ENCODE measurements at places on chromosomes 4 and X. TPM values are rescaled to one million over a fixed set of nuclear protein-coding genes. Genes with fewer than 3 reads are reported as not detected.
A peak's percentile ranks its signal among the peaks of the same experiment; 100 is the strongest.

Gene PCDH11X
- total RNA-seq: not detected

Gene LONRF3
- 0.43 TPM for total RNA-seq

GRCh38 chr4:25862411-25863346, at the start of gene SEL1L3:
SEL1L3 (minus strand) TSS chr4:25862988; CDS start chr4:25862836, 152 bp downstream.
- no peak for DNase-seq

DNA sequence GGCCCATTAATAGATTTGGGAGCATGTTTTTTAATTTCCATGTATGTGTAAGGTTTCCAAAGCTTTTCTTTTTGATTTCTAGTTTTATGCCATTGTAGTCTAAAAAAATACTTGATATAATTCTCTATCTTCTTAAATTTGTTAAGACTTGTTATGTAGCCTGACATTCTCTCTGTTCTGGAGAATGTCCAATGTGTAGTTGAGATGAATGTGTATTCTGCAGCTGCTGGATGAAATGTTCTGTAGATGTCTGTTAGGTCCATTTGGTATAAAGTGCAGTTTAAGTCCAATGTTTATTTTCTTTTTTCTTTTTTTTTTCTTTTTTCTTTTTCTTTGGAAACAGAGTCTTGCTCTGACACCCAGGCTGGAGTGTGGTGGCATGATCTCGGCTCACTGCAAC, 378.5 kb upstream of the MAD2L1 start:
- DNase-seq: no peak

DNA sequence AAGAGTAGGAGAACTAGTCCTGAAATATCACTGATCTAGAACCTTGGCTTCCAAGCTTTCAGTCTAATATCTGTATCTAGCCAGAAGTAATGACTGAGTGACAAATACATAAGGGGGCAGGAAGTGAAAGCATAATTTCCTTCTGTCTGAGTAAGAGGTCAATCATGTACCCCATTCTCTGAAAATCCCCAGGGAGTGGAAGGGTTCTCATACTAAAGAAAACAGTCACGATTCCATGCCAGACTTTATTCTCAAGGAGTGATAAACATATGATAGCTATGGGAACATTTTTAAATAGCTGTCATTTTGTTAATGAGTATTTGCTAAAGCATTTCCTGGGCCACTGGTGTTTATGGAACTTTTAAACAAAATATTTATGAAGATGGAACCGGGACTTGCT, 308.5 kb downstream of the ARHGAP24 start:
- DNase-seq: peak; percentile 96

DNA sequence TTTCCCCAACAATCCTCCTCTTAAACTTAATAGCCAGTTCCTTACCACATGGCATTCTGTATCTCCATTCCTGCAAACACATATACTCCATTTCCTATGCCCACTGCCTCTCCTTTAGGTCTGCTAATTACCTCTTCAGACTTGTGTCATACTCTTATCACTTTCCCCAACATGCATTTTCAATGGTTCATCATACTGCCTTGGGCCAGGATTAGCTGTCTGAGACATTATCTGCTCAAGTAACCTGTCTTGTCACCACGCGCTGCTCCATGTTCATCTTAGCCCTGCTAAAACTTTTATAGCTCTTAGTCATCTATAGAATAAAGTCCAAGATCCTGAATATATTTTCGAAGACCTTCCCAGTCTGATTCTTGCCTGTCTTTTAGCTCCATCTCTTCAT, 224.1 kb upstream of the GK2 start:
- DNase-seq: no peak

Measured in fibroblast of villous mesenchyme (primary cell).